Activated T-helper 17 cell treated with anti-CD3 and anti-CD28 coated beads, Interleukin-2, amount 50 U/mL, for 72 hours (primary cell): ENCODE measurements at places on chromosomes 4 and X. TPM values are rescaled to one million over a fixed set of nuclear protein-coding genes. Genes with fewer than 3 reads are reported as not detected.

Gene ZNF711
- total RNA-seq = 0.16 TPM

Gene BMP3
- total RNA-seq = not detected

Gene SULT1B1
- total RNA-seq = 0.45 TPM

Gene PTCHD1
- total RNA-seq = not detected

Gene RBM47
- total RNA-seq = 0.22 TPM

Gene CT47C1
- total RNA-seq = not detected

Gene CLIC2
- not detected for total RNA-seq

Gene CWH43
- total RNA-seq = not detected

Gene CYBB
- not detected for total RNA-seq

Gene F9
- not detected for total RNA-seq

Gene TMEM47
- not detected for total RNA-seq

DNA sequence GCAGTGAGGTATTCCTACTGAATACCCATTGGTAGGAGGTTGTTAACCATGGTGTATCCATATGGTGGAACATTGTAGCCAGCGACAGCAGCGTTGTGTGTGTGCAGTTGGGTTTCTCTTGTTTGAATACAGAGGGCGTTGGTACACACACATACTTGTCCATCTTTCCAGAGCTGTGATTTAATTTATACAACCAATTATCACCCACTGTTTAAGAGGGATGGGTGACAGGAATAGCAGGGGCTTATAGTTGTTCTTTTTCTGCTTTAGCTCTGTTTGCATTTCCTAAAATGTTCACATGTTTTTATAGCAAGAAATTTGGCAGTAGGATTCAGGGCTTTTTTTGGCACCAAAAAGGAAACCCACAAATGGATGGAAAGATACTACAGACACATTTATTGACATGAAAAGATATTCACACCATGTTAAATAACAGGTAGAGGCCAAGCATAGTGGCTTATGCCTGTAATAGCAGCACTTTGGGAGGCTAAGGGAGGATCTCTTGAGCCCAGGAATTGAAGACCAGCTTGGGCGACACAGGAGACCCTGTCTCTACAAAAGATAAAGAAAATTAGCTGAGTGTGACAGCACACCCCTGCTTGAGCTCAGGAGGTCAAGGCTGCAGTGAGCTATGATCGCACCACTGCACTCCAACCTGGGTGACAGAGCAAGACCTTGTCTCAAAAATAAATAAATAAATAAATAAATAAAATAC is 60.6 kb downstream of the TNIP2 start:
- peaks cover 15% of the 10 kb centered on the region for H3K4me1 ChIP-seq
- H3K4me3 ChIP-seq = no peak overlapping the region
- peaks cover 99% of the 10 kb centered on the region for H3K36me3 ChIP-seq
- H3K27me3 ChIP-seq = no peaks in the 10 kb centered on the region

- no peaks in the 10 kb centered on the region for H3K36me3 ChIP-seq
- H3K4me3 ChIP-seq = no peak overlapping the region
- no peaks in the 10 kb centered on the region for H3K4me1 ChIP-seq
- ATAC-seq = no peak
- no peaks in the 10 kb centered on the region for H3K27me3 ChIP-seq
Observed at GRCh38 chrX:77922787-77923186, 12.3 kb downstream of the ATP7A start.

DNA sequence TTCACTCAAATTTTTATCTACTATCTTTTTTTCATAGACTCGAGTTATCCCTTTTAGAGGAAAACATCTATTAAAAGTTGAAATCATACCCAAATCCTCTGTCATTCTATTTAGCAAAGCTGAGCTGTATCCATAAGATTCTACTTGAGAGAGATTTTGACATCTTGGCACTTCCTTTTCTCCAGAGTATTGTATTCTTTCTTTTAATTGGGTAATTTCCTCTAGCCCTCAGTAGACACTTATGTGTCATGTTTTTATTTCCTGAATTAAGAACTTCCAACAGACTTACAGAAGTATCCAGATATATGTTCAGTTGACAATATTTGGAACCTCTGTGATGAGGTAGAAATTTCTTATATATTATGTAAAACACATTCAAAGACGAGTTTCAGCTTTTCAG is 201.6 kb upstream of the NR3C2 start:
- H3K27ac ChIP-seq = no peak overlapping the region
- H3K27me3 ChIP-seq = no peaks in the 10 kb centered on the region
- ATAC-seq = no peak
- H3K4me3 ChIP-seq = no peak overlapping the region
- H3K4me1 ChIP-seq = no peaks in the 10 kb centered on the region
- H3K36me3 ChIP-seq = no peaks in the 10 kb centered on the region

DNA sequence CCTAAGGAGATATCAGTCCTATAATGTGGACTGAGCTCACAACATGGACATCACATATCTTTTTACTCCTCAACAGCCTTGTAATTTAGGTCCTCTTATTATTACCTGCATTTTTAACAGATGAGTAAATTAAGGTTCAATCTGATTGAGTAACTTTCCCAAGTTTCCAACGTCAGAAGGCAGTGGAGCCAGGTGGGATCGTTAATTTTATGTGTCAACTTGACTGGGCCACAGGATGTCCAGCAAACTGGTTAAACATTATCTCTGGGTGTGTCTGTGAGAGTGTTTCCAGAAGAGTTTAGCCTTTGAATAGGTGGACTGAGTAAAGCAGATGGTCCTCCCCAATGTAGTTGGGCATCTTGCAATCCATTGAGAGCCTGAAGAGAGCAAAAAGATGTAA is 59.0 kb upstream of the SLIT2 start:
- no peaks in the 10 kb centered on the region for H3K4me1 ChIP-seq
- no peaks in the 10 kb centered on the region for H3K36me3 ChIP-seq
- H3K27me3 ChIP-seq = no peaks in the 10 kb centered on the region

DNA sequence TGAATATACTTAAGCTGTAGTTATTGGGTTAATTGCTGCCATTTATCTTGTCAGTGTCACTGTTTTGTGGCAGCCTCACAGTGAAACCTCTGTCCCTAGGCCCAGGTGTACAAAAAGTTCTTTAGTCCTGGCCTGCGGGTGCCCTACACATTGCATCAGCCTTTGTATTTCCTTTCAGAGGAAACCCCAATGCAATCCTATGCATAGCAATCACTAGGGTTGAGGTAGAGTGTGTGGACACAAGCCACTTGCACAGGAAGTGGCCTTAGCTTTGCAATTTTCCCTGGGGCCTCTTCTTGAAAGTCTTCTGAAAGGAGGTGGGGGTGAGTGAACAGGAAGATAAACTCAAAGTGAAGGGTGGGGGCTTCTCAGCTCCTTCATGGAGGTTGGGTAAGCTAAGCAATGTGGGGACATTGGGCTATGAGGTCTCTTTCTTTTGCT is 27.8 kb downstream of the VSIG4 start:
- H3K4me1 ChIP-seq = peaks cover 21% of the 10 kb centered on the region
- peak overlapping the region; percentile 25 for H3K4me3 ChIP-seq
- peak; percentile 60 for ATAC-seq

GRCh38 chrX:115503099-115503498 is 57.9 kb upstream of the PLS3 start:
- ATAC-seq = no peak
- H3K4me1 ChIP-seq = no peaks in the 10 kb centered on the region
- no peak overlapping the region for H3K4me3 ChIP-seq
- no peaks in the 10 kb centered on the region for H3K36me3 ChIP-seq
- no peak overlapping the region for H3K27ac ChIP-seq

DNA sequence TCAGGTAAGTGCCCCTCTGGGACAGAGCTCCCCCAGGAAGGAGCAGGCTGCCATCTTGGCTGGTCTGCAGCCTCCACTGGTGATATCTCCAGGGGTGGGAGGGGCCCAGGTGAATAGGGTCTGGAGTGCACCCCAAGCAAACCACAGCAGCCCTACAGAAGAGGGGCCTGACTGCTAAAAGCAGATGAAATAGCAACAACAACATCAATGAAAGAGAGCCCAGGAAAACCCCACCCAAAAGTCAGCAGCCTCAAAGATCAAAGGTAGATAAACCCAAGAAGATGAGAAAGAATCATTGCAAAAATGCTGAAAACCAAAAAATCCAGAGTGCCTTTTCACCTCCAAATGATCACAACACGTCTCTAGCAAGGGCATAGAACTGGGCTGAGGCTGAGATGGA is 92.5 kb upstream of the PAGE3 start:
- H3K4me1 ChIP-seq = no peaks in the 10 kb centered on the region
- no peaks in the 10 kb centered on the region for H3K36me3 ChIP-seq
- no peak for ATAC-seq
- H3K27me3 ChIP-seq = no peaks in the 10 kb centered on the region
- no peak overlapping the region for H3K4me3 ChIP-seq

GRCh38 chrX:52166840-52167239 is 17.8 kb upstream of the MAGED4 start:
- H3K4me3 ChIP-seq = no peak overlapping the region
- no peak overlapping the region for H3K27ac ChIP-seq
- H3K4me1 ChIP-seq = no peaks in the 10 kb centered on the region
- H3K36me3 ChIP-seq = no peaks in the 10 kb centered on the region
- H3K27me3 ChIP-seq = peaks cover 14% of the 10 kb centered on the region

DNA sequence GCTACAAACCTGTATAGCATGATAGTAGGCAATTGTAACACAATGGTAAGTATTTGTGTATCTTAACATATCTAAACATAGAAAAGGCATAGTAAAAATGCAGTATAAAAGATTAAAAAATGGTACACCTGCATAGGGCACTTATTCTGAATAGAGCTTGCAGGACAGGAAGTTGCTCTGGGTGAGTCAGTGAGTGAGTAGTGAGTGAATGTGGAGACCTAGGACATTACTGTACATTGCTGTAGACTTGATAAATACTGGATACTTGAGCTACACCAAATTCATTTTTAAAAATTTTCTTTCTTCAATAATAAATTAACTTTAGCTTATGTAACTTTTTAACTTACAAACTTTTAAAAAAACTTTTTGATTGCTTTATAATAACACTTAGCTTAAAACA is 68.2 kb upstream of the MAML3 start:
- ATAC-seq = peak; percentile 40
- no peak overlapping the region for H3K4me3 ChIP-seq
- no peaks in the 10 kb centered on the region for H3K27me3 ChIP-seq

DNA sequence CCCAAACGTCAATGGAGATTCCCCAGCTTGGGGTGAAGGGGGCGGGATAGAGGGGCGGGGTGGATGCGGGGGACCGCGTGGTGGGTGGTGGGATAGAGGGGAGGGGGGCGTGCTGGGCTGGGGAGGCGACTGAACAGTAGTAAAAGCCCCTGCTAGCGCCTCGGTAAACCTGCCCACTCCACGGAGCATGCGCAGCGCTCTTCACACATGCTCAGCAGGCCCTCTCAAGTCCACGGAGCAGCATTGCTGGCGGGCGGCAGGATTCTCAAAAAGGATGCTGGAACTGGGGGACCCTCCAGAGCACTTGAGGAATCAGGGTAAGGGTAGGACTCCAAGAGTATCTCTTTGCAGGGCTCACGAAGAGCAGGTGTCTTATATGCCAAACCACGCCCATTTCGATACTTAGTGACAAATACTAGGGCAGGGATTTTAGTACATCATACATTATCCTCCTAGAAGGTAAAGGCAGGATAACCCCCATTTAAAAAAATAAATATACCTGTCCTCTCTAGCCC is 378 bp upstream of the RPS6KA6 start:
- ATAC-seq = no peak
- H3K36me3 ChIP-seq = no peaks in the 10 kb centered on the region
- no peaks in the 10 kb centered on the region for H3K4me1 ChIP-seq

GRCh38 chr4:102343964-102344519 is 1.2 kb downstream of the SLC39A8 start:
- H3K4me1 ChIP-seq = peaks cover 20% of the 10 kb centered on the region
- H3K36me3 ChIP-seq = peaks cover 45% of the 10 kb centered on the region
- H3K27ac ChIP-seq = peak overlapping the region; percentile 95
- peak overlapping the region; percentile 84 for H3K4me3 ChIP-seq
- H3K27me3 ChIP-seq = no peaks in the 10 kb centered on the region
- ATAC-seq = peak; percentile 44

- H3K4me3 ChIP-seq = no peak overlapping the region
- no peak overlapping the region for H3K27ac ChIP-seq
- H3K4me1 ChIP-seq = no peaks in the 10 kb centered on the region
- no peaks in the 10 kb centered on the region for H3K36me3 ChIP-seq
- no peak for ATAC-seq
Observed at GRCh38 chr4:104408878-104409277, 85.8 kb downstream of the CXXC4 start.

- no peak overlapping the region for H3K4me3 ChIP-seq
- H3K36me3 ChIP-seq = peaks cover 57% of the 10 kb centered on the region
- H3K27ac ChIP-seq = no peak overlapping the region
- no peaks in the 10 kb centered on the region for H3K27me3 ChIP-seq
- H3K4me1 ChIP-seq = peaks cover 6% of the 10 kb centered on the region
Observed at GRCh38 chrX:47854474-47854873, 17.8 kb downstream of the ZNF81 start.

GRCh38 chr4:76984788-76985211 is 35.2 kb downstream of the SEPTIN11 start:
- H3K4me1 ChIP-seq = peaks cover 50% of the 10 kb centered on the region
- ATAC-seq = no peak
- peak overlapping the region; percentile 31 for H3K4me3 ChIP-seq
- H3K27me3 ChIP-seq = no peaks in the 10 kb centered on the region

DNA sequence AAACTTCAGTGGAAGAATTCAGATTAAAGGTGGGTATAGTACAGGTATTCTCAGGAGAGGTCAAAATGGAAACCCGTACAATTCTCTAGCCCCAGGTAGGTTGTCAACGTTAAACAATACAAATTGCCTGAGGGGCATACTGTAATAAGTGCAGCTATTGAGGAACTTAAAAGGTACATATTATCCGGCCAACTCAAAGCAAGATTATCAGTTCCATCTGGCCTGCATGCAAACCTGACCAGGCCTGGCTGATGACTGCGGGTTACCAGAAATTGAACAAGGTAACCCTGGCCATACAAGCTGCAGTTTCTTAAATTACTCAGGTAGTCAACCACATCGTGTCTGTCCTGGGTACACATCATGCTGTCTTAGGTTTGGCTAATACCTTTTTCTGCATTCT is 12.3 kb upstream of the ZNF630 start:
- H3K27ac ChIP-seq = no peak overlapping the region
- H3K4me1 ChIP-seq = no peaks in the 10 kb centered on the region
- ATAC-seq = no peak
- H3K4me3 ChIP-seq = no peak overlapping the region
- H3K36me3 ChIP-seq = no peaks in the 10 kb centered on the region
- no peaks in the 10 kb centered on the region for H3K27me3 ChIP-seq

DNA sequence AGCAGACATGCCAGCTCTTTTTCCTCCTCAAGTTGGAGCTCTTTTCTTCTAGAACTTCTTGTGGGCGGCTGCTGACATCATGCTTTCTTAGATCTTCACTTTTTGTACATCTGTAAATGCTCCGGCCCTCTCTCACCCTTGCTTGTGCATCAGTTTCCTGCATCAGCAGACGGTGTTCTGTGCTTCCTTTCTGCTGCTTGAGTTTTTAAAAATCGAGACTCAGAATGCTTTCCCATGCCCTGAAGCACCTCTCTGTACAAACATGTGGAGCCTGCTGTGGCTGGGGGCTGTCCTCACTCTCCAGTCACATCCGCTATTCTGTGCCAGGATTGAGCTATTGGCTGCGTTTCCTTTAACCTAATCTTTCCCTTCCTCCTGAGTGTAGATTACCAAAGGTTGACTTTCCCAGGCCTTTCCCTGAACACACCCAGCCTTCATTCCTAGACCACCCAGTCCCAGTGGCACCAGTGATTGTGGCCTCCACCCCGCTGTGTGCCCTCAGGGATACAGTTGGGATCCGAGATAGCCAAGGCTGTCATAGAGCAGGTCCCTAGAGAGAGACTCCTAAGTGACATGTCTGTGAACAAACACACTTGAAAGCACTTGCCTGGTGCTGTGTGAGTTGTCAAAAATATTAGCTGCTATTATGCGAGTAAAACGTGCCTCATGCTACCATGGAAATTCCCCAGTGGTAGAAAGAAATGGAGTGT is 41.9 kb downstream of the TNIP2 start:
- H3K27me3 ChIP-seq = no peaks in the 10 kb centered on the region
- H3K36me3 ChIP-seq = peaks cover 75% of the 10 kb centered on the region
- peaks cover 20% of the 10 kb centered on the region for H3K4me1 ChIP-seq
- peak overlapping the region; percentile 80 for H3K27ac ChIP-seq
- peak overlapping the region; percentile 45 for H3K4me3 ChIP-seq
